ENCODE measurements at places on chromosomes 5 and 9. TPM values are rescaled to one million over a fixed set of nuclear protein-coding genes. Genes with fewer than 3 reads are reported as not detected.

CAMK2A gene
- total RNA-seq, result not detected

KIAA1958 gene
- 5.7 TPM for total RNA-seq

KIF27 gene
- 6.0 TPM for total RNA-seq

SYK gene
- total RNA-seq, result 10.5 TPM

IFNB1 gene
- not detected for total RNA-seq

GRCh38 chr9:113398796-113399195 lies 2.3 kb downstream of the ALAD start:
- no peak for DNase-seq

DNA sequence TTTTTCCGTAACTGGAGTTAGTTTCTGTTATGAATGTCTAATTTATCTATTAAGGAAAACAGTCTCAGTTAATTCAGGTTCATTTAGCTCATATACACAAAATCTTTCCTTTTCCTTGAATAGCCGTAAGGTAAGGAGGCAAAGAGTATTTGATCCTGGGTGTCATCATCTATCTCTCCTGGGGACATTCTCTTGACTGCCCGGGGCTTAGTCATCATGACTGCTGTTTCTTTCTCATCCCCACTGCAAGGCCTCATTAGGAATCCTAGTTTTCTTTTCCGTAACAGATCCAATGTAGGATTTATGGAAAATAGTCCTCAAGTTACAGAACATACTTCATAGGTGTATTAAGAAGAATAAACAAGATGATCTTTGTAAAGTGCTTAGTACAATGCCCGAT lies 134.9 kb upstream of the CHD1 start:
- DNase-seq, result no peak

GRCh38 chr9:125074976-125075375 lies 68.4 kb downstream of the SCAI start:
- DNase-seq, result no peak

- DNase-seq, result no peak
Measured at GRCh38 chr5:170143710-170144109, 38.0 kb downstream of the FOXI1 start.

- no peak for DNase-seq
Measured at GRCh38 chr9:114250648-114251047, 72.2 kb upstream of the ORM1 start.

- DNase-seq, result peak; percentile 64
Measured at GRCh38 chr9:87673446-87674120, 52.3 kb upstream of the CTSL start.

DNA sequence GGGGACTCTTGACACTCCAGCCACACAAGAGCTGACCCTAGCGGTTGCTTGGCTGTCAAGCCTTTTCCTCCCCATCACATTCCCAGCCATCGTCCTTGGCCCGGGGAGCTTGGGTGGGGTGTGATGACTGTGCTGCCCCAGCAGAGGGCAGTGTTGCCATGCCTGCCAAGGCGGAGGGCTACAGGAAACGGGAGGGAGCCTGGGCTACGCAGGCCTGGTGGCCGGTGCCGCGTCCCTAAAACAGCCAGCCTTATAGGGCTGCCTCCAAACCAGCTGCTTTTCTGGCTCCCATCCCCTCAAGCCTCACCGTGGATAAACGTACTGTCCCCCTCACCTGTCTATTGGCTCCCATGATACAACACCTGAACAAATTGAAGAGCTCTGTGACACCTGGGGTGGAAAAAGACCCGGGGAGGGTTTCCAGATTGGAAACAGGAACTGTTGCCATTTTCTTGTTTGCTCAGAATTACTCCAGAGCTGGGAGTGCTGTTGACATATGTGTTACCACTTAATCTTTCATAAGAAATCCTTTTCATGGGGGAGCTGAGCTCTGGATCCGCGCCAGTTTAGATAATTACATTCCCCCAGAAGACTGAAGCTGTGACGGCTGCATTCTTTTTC lies 72.8 kb upstream of the ASTN2 start:
- peak; percentile 80 for DNase-seq

DNA sequence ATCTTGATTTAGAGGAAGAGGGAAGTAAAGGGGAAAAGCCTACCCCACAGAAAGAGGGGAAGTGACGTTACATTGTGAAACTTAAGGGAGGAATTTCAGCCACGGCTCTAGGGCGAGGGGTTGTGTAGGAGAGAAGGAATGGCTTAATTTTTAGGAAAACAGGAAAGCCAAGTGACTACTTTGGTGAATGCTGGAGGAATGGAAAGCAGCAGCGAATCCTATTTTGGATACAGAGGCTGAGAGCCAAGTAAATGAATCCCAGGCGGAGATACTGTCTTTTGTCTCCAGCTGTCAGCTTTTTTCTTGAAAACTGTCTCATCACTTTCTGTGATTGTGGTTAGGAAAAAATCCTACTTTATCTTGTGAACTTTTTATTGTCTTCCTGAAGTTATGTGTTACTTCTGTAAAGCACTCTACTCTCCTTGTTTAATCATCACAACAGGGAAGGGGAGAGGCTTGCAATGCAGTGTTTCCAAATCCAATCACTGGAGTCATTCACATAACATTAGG lies 188.4 kb downstream of the TSSK1B start:
- no peak for DNase-seq

GRCh38 chr5:1649554-1649953 lies 125.8 kb upstream of the LPCAT1 start:
- DNase-seq, result no peak

GRCh38 chr9:87564111-87564510 lies 66.4 kb downstream of the DAPK1 start:
- no peak for DNase-seq

DNA sequence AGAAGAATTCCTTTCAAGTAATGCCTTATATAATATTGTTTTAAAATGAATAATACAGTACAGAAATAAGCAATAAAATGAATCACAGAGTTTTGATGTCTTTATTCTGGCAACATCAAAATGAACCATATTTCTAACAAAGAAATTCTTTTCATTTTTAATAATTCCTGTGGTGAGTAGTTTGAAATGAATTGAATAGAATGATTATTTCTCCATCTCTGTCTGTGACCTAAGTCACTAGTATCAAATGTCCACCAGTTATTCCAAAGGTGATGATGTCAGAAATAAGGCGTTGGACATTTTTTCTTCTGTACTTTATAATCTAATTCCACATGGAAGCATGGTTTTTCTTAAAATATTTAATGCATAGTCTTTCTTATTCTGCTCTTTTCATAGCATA lies 106.2 kb downstream of the ADAMTSL1 start:
- DNase-seq, result no peak

GRCh38 chr9:20217596-20217995 lies 404.7 kb downstream of the MLLT3 start:
- no peak for DNase-seq
